Central memory CD4-positive, alpha-beta T cell (primary cell): ENCODE measurements at places on chromosomes 3 and 15.

DNA sequence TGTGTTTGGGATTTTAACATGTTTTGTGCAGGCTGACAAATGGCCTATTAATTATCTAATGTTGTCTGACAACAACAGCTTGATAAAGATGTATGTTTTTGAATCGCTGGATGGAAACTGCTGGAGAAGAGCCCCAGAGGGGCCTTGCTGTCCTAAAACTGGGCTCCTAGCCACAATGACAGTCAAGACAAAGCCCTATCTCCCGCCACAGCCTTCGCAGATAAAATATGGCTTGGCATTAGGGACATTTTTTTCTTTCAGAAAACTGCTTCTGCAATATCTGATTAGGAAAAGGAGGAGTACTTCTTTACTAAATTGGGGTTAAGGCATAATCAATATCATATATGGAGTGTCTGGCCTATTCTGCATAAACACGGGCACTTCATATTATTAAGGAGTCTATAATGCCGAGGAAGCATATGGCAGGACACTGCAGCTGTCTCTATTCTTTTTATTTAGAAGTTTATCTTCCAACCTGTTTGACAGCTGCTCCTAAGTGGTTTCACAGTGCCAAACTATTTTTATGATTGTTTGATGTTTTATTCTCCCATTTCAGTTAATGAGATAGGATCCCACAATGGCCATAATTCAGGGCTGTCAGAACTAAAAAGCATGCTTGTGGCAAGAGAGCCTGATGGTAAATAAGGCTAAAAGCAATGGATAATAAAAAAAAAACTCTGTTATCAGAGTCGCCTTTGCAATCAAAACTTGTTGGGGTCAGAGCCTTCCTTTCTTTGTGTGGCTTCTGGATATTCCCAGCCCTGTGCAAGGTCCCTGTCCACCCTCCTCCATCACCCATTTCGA lies 210.1 kb downstream of the MECOM start:
- DNase-seq: no peak

- DNase-seq: no peak
These were observed 169.3 kb downstream of the RAB11A start for GRCh38 chr15:66038387-66039116.

DNA sequence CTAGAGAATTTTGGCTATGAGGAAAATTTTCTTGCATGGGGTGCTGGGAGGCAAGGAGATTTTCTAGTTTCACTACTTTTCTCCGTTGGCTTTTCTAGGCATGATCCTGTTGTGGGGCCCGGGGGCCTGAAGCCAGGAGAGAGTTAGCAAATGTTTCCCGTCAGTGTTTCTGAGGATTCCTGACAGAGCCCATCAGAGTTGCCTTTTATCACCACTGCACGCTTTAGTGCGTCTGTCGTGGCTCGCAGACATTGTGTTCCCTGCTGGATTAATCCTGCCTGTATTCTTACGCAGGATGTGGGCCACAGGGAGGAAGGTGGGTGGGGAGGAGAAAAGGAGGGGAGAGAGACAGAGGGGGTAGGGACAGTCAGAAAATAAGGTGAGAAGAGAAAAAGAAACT lies 18.1 kb upstream of the BOC start:
- no peak for DNase-seq

GRCh38 chr15:62868507-62868906 lies 174.0 kb upstream of the TPM1 start:
- DNase-seq: no peak

DNA sequence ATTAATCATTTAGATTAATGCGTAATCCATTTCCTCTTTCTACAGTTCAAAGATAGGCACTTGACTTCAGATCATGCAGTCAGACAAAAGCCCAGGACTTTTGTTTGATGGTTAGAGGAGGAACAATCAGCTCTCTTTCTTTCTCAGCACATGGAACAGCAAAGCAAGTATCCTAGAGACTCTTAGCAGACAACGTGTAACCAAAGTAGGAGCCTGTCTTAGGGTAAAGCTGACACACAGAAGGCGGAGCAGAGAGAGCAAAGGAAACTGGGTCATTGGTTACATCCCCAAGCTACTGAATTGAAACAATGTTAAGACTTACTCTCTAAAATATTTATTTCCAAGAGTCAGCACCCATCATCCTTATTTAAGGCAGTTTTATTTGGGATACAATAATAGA lies 110.0 kb upstream of the HES1 start:
- no peak for DNase-seq

- no peak for DNase-seq
These were observed 85.5 kb downstream of the FLNB start for GRCh38 chr3:58093574-58094195.

DNA sequence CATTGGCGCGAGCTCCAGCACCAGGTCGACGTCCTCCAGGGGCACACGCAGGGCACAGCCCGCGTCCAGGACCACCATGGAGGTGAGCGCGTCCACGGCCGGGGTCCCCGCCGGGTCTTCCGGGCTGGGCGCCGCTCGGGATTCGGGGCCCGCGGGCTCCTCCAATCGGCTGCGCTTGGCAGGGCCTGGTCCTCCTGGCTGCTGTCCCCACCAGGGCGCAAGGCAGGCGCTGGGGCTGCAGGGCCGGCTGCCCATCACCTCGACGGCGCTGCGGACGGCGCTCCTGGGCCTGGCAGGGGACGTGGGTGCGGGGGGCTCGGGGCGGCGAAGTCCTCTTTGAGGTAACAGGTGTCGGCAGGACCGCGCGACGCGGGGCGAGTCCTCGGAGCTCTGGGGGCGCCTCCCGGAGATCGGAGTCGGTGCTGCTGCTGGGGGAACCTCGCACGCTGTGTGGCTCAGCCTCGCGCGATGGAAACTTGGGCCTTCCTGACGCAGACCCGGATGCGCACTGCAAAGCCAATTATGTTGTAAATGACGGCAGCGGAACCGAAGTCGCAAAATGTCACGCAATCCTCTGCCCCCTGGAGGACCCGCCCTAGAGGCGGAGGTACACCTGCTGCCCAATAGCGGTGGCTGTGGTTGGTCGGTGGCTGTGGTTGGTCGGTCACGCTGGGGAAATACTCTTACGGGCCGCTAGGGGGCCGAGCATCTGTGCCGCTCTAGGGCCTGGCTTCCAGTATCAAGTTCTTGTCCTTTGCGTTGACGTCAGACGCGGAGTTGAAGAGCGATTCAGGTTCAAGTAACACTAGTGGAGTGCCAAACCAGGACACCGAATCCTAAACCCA lies at the start of gene PRR23C:
Gene PRR23C, minus strand, starts transcription at position 527 of the 845 bp plus-strand sequence. Its CDS starts 272 bp downstream, at position 255.
- DNase-seq: no peak

DNA sequence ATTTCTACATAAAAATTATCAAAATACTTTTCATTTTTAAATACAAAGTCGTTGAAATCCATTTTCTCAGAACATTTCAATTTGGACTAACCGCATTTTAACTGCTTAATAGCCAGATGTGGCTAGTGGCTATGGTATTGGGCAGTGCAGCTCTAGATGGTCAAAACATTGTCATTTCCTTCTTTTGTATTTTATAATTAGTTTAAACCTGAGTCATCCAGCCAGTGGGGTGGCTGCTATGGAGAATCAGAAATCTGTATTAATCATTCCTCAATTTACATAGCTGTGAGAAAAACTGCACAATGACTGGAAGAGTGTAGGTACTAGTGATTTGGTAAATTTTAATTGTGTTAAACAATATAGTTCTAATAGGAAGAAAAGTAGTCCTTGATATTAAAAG lies 245.3 kb downstream of the PDZRN3 start:
- DNase-seq: no peak

- DNase-seq: no peak
These were observed 376.3 kb downstream of the GAP43 start for GRCh38 chr3:115999613-116000012.

DNA sequence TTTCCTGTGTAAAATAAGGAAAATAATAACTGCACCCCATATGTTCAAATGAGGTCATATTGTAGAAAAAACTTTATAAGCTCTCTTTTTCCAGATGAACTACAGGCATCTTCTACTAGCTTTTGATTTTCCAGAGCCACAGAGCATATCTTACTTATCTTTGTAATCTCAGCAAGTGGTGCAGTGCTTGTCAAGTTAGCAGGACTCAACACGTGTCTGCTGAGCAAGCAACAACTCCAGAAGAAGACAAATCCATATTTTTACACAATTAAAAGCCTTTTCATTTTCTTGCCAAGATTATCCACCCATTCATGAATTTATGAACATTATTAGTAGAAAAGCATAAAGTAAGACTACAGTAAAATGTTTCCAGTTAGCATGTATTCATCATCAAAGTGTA lies 14.4 kb upstream of the TSC22D2 start:
- DNase-seq: no peak

GRCh38 chr15:68283401-68283800 lies 5.9 kb downstream of the FEM1B start:
- no peak for DNase-seq

GRCh38 chr15:101689901-101690300 lies 34.4 kb downstream of the TARS3 start:
- DNase-seq: no peak

- DNase-seq: no peak
These were observed 666.9 kb downstream of the MECOM start for GRCh38 chr3:168996622-168997021.

GRCh38 chr15:79047676-79048439 lies 42.7 kb downstream of the RASGRF1 start:
- no peak for DNase-seq

- DNase-seq: no peak
These were observed 3.4 kb upstream of the HHLA2 start for GRCh38 chr3:108292905-108293328.

GRCh38 chr3:157091083-157091833 lies 68.7 kb downstream of the CCNL1 start:
- DNase-seq: no peak

DNA sequence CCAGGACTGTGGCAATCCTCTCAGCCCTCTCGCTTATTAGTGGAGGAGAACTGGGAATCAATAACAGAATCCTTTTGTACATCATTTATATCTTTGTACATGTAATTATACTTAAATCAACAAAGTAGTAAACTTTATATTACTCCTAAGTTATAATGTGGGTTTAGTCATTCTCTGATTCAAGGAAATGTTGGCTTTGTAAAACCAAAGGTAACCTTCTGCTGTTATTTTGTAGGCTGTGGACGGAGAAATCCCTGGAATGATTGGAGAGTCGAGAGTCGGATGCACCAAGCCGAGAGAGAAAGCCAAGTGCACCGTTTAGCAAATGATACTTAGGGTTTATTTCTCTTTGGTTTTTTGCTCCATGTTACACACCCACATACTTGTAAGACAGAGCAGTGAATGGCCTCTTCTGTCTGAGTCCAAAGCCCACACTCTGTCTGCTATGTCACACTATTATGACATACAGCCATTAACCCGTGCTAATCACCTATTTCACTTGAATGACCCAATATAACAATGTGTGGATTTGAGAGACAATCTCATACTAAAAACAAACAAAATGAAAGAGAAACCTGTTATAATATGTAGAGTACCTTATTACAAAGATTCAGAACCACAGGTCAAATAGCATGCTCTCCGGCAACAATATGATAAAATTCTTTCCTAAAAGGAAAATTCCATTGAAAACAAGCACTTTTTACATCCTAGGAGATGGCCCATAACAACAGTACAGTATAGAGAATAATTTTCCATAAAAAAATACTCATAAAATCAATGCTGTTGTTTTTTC lies 72.2 kb downstream of the MECOM start:
- DNase-seq: no peak

GRCh38 chr3:126497956-126498355 lies 19.6 kb downstream of the UROC1 start:
- DNase-seq: no peak

- no peak for DNase-seq
These were observed 98.0 kb upstream of the TLE3 start for GRCh38 chr15:70195587-70196305.
